ENCODE measurements at places on chromosomes 12 and 14.

- DNase-seq, result no peak
Measured at GRCh38 chr12:58596381-58596780, 323.9 kb downstream of the LRIG3 start.

DNA sequence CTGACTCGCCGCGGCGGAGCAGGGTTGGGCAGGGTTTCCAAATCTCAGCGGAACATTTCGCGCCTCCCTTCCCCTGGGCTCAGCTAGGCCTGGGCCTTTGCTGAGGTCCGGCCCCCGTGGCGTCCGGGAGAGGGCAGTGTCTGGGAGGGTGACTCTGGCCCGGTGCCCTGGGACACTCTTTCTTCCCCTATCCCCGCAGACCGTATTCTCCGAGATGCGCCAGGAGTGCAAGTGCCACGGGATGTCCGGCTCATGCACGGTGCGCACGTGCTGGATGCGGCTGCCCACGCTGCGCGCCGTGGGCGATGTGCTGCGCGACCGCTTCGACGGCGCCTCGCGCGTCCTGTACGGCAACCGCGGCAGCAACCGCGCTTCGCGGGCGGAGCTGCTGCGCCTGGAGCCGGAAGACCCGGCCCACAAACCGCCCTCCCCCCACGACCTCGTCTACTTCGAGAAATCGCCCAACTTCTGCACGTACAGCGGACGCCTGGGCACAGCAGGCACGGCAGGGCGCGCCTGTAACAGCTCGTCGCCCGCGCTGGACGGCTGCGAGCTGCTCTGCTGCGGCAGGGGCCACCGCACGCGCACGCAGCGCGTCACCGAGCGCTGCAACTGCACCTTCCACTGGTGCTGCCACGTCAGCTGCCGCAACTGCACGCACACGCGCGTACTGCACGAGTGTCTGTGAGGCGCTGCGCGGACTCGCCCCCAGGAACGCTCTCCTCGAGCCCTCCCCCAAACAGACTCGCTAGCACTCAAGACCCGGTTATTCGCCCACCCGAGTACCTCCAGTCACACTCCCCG is 3.0 kb downstream of the WNT1 start:
- DNase-seq, result peak; percentile 63

DNA sequence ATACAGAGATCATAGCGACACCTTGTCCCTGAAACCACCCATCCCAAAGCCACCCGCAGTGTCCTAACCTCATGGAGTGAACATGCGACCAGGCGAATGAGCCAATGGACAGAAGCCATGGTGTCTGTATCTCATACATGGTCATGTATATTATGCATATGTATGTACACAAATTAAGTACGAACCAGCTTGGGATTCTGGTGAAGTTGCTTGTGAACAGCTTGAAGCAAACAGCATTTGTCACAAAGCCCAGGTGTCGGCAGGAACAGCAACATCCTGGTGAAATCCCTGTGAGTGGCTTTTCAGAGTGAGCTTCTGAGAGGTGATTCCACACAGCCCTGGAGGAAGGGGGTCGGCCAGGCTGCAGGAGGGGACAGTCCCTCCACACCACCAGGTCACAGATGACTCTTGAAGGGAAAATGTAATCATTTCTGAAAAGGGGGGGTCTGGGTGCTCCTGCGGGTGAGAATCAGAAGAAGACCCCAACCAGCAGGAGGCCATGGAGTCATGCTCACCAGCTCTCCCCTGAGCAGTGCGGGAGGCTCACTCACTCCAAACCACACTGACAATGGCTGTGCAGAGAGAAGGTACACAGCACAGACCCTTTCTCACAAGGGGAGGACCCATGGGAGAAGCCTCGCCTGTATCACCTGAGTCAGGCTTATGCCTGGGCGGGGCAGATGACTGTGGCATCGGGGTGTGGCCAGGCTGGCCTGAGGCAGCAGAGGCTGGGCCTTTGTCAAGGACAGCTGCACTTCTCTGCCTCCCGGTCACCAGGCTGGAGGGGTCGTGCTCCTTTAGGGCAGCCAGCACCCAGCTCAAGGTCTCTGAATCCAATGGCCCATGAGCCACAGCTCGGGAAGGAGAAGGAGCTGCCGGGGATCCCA is 14.3 kb downstream of the CHGA start:
- no peak for DNase-seq

GRCh38 chr12:27229367-27229766 is 14.7 kb upstream of the STK38L start:
- no peak for DNase-seq

- no peak for DNase-seq
Measured at GRCh38 chr14:105067140-105067968, 2.1 kb upstream of the GPR132 start.

DNA sequence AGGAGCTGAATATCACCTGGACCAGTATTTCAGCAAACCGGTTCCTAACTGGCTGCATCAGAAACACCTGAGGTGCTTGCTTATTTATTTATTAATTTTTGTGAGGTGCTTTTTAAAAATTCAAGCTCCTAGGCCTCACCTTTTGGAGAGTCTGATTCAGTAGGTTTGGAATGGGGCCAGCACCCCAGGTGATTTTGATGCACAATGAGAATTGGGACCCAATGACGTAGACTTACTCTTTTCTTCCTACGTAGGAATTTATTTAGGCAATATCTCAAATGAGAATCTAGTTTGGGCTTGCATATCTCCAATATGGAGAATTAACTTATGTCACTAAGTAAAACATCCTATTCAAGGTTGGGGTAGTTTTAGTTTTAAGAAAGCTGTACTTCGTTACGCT is 7.3 kb downstream of the YEATS4 start:
- no peak for DNase-seq

DNA sequence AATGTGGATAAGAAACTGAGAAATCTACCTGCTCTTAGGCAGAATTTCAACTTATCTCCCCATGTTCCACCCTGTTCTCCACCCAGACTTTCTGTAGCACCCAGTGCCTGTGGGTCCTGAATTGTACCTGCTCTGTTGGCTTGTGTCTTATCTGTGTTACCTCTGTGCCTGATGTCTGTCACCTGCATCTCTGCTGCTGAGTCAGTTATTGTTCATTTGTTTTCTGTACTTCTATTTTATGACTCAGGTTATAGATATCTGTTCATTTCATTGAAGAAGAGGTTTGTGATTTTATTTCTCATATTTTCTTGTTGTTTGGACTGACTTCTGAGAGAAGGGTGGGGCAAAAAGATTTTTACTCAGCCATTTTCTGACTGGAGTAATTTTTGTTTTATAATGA is 11.7 kb downstream of the SOCS4 start:
- DNase-seq, result no peak

GRCh38 chr12:108131657-108132126 is 2.6 kb downstream of the WSCD2 start:
- DNase-seq, result no peak

DNA sequence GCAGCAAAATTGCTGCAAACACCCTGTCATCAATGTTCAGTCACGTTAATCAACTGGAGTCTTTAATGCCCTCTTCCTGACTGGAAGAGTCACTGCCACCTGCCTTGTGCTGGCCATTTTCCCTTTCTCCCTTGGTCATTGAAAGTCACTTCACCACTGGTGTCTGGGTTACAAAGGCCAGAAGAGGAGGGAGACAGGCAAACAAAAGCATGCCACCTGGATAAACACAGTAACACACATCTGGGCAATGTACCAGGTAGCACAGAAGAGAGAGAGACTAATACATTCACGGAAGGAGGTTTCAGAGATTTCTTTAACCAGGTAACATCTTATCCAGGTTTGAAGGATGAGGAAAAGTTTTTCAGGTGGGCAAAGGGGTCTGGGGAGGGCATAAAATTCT is 32.7 kb downstream of the GPHB5 start:
- no peak for DNase-seq

- DNase-seq, result no peak
Measured at GRCh38 chr14:67722293-67722692, 20.6 kb downstream of the RDH12 start.

GRCh38 chr12:73240110-73240509 is 967.9 kb downstream of the TRHDE start:
- no peak for DNase-seq

GRCh38 chr12:130200445-130200844 is 38.2 kb downstream of the FZD10 start:
- no peak for DNase-seq

DNA sequence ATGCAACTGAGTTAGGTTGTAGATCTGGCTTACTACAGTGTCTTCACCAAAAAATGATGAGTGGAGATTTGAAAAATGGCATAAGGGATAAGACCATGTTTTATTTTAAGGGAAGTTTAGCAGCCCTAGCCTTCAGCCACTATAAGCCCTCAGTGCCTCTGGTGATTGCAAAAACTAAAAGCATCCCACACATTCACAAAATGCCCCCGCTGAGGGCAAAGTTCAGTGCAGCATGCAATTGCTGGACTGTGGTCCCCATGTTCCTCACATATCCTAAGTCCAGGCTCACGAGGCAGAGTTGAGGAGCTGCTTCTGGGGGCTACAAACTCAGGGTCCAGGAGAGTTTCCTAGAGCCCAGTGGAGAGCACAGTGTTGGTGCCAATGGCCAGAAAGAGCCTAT is 29.6 kb upstream of the NCOR2 start:
- DNase-seq, result no peak

DNA sequence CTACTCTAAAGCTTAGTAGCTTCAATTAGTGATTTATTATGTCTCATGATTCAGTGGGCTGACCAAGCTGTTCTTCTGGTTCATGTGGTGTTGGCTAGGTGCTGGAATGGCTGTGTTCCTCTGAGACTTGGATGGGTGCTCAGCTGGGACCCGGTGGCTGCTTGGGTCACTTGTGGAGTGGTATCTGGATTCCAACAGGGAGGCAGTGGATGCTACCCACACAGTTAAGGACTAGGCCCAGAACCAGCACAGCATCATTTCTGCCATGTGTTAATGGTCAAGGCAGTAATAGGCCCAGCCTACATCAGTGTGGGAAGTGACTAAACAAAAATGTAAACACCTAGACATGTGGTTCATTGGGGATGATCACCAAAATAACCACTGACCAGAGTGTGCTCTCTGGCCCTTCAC is 72.2 kb downstream of the FGD4 start:
- no peak for DNase-seq

DNA sequence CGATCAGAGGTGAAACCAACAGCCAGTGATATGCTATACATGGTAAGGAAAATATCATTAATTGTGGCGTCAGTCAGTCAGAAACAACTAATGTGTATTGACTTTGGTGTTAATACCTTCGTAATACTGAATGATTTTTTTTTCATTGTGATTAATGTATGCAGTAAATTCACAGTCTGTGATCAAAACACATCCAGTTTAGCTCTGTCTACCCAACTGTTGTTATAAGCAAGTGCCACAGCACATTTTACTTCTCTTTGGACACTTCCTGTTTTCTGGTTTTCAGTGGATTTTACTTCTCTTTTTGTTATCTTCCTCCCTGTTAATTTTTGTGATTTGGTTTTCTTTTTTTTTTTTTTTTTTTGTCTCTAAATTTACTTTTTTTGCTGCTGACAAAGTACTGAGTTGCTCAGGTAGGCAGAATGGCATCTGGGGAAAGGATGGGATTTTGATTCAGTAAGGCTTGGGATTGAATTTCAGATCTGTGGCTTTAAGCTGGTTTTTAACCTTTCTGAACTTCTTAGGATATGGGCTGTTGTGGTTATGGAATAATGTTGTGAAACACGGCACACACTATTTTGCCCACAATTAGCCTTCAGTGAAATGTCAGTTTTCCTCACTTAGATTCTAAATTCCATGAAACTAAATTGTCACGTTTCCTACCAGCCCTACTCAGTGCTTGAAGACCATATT is 604 bp downstream of the GLIPR1 start:
- no peak for DNase-seq
